ENCODE measurements at places on chromosomes 1 and 21.
A peak's percentile ranks its signal among the peaks of the same experiment; 100 is the strongest.

GRCh38 chr1:26102119-26102518 is 9.5 kb upstream of the PDIK1L start:
- DNase-seq, result no peak

- DNase-seq, result peak; percentile 16
Measured at GRCh38 chr1:203692565-203693470, 66.2 kb downstream of the ATP2B4 start.

GRCh38 chr1:60867782-60868181 is 214.6 kb upstream of the NFIA start:
- DNase-seq, result no peak

GRCh38 chr1:1434824-1435105 is 725 bp upstream of the VWA1 start:
- DNase-seq, result no peak

DNA sequence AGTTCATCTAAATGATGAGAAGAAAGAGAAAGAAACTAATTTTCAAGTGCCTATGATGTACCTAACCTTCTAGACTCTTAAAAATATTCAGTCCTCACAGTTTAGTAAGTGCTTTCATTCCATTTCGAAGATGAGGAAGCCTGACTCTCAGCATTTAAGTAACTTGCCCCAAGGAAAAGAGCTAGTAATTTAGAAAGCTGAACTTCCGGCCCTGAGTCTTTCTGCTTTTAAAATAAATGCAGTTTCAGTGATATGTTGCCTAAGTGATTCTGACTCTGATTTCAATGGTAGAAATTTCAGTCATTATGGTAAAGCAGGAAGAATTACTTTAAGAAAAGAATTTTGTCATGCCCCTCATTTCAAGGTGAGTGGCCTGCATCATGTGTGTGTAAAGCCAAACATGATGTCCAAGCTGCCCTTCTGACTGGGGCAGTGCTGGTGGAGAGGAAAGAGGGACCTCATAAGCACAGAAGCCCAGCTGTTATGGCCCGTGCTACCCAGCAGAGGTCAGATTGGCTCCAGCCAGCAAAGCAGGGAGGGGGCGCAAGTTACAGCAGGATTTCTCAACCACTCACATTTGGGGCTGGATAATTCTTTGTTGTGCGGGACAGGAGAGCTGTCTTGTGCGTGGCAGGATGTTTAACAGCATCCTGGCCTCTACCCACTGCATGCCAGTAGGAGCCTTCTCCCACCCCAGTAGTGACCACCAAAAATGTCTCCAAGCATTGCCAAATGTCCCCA is 10.7 kb downstream of the ATP1A4 start:
- DNase-seq, result no peak

GRCh38 chr1:90210633-90211491 is 216.0 kb downstream of the ZNF326 start:
- DNase-seq, result no peak

DNA sequence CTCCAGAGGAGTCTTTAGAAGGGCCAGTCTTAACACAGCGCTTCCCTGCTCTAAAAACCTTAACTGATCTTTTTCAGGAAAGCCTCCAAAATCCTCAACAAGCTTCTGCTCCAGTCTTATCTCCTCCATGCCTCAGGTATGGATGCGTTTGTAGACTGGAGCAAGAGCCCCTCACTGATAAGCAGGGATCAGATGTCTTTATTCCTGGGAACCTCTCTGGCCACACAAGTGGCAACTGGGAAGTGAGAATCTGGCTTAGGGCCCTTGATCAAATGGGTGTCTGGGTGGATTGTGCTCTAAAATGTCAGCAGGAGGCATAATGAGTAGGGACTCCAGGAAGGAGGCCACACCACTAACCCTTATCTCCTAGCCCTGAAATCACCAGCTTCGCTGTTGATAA is 1.4 kb downstream of the ZBTB8A start:
- DNase-seq, result no peak

- DNase-seq, result no peak
Measured at GRCh38 chr1:30686236-30686935, 37.0 kb downstream of the MATN1 start.

GRCh38 chr21:33971492-33972013 is 55.9 kb upstream of the ATP5PO start:
- no peak for DNase-seq

- DNase-seq, result no peak
Measured at GRCh38 chr1:161008869-161009510, 12.0 kb downstream of the F11R start.

DNA sequence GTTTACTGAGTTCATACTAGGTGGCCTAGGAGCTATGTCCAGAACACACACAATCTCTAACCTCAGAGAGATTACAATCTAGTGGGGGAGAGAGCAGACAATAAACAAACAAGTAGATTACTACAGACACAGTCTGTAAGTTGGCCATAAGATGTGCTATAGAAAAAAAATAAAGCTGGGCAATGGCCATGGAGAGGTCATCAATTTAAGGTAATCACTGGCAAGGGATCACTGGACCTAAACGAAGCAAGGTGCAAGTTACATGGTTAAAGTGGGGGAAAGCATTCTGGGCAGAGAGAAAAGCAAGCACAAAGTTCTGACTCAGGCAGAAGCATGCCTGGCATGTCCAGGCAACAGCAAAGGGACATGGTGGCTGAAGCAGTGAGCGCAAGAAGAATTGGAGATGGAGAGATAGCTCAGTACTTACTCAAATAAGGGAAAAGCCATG is 147.0 kb downstream of the RERE start:
- DNase-seq, result no peak

- DNase-seq, result no peak
Measured at GRCh38 chr1:209406168-209406567, 177.3 kb upstream of the CAMK1G start.

GRCh38 chr21:31731056-31731856 is 662 bp downstream of the SCAF4 start:
- peak; percentile 39 for DNase-seq

GRCh38 chr1:110864287-110864686 is 8.7 kb upstream of the CD53 start:
- DNase-seq, result no peak

GRCh38 chr1:85118751-85119150 is 70.5 kb upstream of the MCOLN3 start:
- DNase-seq, result no peak

GRCh38 chr1:224368409-224368808 is 11.7 kb downstream of the CNIH4 start:
- no peak for DNase-seq

DNA sequence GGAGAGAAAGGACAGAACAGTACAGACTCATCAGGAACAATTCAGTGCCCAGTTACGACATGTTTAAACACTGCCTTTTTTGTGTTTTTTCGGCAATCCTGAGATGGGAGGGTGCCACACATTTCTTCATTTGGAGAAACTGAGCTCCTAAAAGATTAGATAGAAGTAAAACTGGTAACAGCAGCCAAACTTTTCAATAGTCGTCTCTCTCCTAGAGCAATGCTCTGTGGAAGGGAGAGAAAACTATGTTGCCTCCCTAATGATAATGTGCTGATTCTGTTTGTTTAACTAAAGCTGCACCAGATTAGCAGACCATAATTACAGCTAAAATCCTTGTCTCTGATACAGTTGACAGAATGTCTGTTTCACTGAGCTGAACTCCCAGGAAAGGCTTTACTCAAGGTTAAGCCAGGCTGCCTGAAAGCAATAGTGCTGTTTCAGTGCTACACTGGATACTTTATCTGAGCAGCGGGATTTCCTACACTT is 76.2 kb upstream of the CXADR start:
- DNase-seq, result no peak

GRCh38 chr21:45573452-45574035 is 31.3 kb upstream of the SLC19A1 start:
- no peak for DNase-seq

DNA sequence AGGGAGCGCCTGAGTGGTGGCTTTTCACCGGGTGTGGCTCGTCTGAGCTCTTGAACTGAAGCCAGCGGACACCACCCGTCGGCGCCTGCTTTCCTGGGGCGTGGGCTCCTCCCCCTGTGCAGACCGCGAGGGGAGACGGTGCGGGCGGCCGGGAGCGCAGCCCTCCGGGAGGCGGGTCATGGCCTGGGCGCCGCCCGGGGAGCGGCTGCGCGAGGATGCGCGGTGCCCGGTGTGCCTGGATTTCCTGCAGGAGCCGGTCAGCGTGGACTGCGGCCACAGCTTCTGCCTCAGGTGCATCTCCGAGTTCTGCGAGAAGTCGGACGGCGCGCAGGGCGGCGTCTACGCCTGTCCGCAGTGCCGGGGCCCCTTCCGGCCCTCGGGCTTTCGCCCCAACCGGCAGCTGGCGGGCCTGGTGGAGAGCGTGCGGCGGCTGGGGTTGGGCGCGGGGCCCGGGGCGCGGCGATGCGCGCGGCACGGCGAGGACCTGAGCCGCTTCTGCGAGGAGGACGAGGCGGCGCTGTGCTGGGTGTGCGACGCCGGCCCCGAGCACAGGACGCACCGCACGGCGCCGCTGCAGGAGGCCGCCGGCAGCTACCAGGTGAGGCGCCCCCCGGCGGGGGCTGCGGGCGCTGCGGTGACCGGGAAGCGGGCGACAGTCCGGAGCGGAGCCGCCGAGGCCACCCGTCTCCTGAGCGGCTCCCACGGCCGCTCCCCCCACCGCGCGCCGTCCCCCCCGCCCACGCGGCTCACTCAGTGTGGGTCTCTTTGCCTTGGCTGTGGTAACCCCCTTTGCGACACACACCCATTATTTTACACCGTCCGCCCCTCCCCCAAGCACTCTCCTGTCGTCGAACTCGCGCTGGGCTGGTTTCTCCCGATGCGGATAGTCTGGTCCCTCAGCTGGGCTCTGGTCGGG is at the start of gene TRIM58:
TRIM58 (plus strand) TSS at position 119 of the 916 bp plus-strand sequence; CDS start at position 179, 60 bp downstream.
- DNase-seq, result no peak

DNA sequence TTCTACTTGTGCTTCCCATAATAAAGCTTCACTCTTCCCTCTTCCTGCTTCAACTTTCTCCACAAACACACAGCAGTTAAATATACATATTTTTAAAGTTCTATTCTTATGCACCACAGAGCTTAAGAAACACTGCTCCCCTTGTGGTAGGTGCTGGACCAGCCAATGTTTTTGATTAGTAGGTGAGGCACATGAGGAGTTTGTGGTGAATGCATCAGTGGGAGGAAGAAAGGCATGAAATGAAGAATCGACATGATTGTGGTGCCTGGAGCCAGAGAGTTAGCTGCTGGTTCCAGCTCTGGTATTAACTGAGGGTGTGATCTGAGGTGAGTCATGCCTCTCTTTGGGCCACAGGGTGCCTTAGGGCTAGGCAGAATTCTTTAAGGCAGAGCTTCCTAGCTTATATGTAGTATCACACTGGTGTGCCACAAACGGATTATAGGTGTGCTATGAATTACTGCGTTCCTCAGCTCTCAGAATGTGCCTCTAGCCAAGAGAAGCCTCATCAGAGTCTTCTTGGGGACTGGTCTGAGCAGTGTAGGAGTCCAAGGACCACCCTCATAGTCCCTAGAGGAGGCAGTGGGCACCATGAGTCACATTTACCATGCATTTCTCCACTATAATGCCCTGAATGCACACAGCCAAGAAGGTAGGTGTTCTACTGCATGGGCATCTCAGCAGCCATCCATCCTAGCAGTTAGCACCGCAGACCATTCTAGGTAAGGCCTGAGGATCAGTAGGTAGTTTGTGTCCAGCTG is 97.4 kb upstream of the SGIP1 start:
- peak; percentile 68 for DNase-seq

DNA sequence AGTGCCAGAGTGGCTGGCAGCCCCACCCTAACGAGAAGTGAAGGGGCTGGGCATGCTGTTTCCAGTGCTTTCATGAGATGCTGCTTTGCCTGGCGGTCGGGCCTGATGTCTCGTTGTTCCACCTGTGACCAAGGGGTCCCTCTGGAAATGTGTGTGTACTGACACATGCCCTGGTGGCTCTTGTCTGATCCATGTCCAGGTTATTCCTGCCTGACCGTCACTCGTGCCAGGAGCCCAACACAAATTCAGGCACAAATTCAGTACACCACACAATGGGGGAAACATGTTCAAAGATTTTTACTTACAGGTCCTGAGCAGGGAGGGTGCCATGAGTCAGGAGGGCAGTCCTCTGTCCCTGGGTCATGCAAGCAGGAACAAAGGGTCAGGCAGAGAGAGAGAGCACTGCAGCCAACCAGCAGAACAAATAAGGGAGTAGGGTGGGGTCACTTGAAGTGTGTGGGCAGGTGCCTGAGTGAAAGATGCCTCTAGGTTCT is 76.3 kb downstream of the ADARB1 start:
- DNase-seq, result no peak

DNA sequence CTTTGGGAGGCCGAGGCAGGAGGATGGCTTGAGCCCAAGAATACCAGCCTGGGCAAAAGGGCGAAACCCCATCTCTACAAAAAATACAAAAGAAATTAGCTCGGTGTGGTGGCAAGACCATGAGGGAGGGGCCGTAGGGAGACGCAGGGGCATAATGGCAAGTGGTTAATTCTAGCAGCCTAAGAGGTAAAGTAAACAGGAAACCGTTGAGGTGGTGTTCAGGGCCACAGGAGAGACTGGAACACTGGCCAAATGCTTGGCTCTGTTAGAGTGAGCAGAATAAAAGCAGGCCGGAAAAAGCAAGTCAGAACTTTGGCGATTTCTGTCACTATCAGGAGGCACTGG is 89.2 kb downstream of the RIPK4 start:
- no peak for DNase-seq

GRCh38 chr1:233319272-233319671 is 8.3 kb upstream of the MAP3K21 start:
- DNase-seq, result no peak

DNA sequence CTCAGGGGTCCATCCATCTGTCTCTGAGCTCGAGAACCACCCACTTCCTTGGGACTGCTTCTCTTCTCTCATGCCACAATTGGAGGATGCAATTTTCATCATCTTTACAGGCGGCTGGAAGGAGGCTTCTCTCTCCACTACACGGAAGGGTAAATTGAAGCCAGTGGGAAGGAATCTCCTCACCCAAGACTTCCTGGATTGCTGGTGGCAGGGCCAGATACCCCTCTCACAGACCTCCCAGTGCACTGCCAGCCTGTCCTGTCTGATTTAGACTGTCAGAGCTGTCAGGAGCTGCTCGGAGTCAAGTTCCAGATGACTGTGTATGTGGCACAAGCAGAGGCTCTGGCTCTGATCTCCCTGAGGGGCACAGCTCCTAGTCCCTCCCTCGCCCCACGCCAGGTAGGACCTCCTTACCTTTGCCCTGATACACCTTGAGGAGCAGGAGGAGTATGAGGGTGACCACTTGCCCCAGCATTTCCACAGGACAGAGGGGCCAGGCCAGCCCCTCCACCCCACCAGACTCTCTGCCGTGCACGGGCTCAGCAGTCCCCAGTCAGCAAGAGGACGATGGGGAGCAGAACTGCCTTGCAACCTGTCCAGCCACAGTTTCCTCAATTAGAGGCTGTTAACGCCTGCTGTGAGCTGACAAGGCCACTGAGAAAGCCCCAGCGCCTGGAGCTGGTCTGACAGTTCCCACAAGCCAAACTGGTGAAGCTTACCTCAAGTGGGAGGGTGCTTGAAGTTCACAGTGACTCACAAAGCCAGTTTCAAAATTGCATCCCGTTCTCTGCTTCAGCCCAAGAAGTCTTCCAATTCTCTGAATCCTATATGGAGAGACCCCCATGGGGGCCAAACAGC is at the start of gene CD244:
CD244 (minus strand) TSS at position 685 of the 858 bp plus-strand sequence; CDS start at position 475, 210 bp downstream.
- peak; percentile 62 for DNase-seq
